ENCODE measurements at places on chromosomes 3 and 15. TPM values are rescaled to one million over a fixed set of nuclear protein-coding genes. Genes with fewer than 3 reads are reported as not detected.

DNA sequence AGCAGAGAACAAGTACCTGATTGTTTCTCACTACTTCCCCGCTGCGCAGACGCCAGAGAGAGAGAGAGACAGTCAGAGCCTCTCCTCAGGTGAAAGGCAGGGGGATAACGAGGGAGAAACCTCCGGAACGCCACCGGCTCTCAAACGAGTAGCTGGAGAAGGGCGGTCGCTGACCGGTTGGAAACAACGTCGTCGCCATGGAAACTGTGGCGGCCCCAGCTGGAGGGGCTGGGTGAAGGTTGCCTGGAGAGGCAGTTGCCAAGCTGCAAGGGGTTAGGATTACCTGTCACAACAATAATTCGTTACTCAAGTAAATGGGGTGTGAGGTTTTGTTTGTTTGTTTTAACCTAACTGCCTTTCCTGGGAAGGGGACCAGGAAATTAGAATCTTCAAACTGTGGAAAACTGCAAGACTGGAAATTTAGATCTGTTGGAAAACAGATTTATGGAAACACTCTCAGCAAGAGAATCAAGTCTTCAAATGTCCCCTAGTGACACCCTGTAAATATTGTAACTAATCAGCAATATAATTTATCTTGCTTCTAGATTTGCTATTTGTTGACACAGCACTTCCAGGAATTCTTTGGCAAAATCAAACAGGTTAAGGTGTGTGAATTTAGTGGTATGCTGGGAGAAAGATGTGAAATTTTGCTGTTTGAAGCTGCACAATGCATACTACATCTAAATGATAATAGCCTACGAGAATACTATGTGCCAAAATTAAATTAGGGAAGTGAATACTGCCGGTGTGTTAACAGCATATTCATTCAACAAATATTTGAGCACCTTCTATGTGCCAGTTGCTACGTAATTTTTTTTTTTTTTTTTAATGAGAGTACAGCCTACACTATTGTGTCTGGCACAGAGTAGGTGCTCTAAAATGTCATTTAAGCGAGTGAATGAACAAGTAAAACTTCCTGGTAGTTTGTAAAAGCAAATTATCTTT lies at the start of gene DNAH12:
TSS of gene DNAH12 (minus strand) at position 164 of the 945 bp plus-strand sequence. CDS start 1,474 bp downstream, outside the sequence.
- DNase-seq = no peak

DNA sequence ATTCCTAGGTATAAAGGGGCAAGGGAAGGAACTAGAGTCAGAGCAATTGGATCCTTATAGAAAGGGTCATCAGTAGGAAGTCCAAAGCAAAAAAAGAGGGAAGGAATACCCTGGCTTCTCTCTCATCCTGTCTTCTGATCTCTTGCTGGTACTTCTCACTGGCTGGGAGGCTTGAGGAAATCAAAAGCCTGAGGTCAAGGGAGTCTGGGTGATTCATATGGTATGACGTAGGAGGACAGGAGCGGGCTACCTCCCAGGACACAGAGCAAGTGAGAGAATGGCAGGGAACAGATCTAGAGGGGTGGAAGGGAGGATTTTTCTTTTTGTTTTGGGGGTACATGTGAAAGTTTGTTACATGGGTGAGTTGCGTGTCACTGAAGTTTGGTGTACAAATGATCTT lies 76.0 kb downstream of the CFAP20DC start:
- no peak for DNase-seq

The PLSCR5 gene
- total RNA-seq = not detected

DNA sequence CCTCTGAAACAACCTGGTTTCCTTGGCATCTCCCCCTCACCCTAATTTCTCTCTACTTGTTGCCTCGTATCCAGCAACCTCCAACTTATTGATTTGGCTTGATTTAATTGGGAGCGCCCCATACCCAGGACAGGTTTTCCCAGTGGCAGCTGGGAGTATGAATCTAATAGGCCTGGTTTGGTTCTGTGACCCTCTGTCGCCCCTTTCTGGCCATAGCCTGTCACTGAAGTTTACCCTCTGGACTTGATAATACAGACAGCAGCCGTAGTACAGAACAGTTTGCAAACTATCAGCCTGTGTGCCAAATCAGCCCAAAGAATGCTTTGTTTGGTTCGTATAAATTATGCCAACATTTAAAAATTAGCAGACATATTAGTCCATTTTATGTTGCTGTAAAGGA lies 525.1 kb upstream of the GOLIM4 start:
- DNase-seq = no peak

The LRRN1 gene
- total RNA-seq = 1.8 TPM

DNA sequence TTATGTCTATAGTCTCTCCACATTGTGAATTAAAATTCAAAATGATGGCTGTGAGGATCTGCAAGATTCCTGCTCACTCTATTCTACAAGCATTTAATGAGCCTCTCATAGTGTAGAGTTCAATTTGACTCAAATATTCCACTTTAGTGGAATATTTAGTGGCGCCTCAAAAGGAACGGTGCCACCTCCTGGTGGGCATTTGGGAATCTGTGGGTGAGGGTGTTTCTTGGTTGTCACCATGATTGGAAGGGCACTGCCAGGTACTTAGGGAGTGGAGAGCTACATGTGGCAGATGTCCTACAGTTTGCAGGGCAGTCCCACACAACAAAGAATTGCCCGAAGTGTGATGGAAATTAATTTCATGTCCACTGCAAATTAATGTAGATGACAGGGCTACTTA lies 21.5 kb upstream of the KCNMB3 start:
- no peak for DNase-seq

The IL17RE gene
- 13.8 TPM for total RNA-seq

- no peak for DNase-seq
These were observed 1.2 kb upstream of the USF3 start for GRCh38 chr3:113697500-113698090.

DNA sequence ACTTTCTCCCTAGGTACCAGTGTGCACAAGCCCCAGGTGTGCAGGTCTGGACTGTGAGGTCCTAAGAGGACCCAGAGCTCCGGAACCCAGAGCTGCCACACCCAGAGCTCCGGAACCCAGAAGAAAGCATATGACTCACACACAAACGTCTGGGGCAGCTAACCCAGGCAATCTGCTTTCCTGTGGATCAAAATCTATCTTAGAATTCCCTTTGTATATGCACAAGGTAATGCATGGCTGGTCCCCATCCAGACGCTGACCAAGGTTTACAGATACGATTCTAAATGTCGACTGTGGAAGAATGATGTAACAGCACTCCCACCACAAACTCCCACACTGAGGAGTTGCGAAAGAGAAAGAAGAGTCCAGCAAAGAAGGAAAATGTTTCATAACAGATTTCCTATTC lies 15.7 kb downstream of the KCNMB2 start:
- DNase-seq = peak; percentile 36

DNA sequence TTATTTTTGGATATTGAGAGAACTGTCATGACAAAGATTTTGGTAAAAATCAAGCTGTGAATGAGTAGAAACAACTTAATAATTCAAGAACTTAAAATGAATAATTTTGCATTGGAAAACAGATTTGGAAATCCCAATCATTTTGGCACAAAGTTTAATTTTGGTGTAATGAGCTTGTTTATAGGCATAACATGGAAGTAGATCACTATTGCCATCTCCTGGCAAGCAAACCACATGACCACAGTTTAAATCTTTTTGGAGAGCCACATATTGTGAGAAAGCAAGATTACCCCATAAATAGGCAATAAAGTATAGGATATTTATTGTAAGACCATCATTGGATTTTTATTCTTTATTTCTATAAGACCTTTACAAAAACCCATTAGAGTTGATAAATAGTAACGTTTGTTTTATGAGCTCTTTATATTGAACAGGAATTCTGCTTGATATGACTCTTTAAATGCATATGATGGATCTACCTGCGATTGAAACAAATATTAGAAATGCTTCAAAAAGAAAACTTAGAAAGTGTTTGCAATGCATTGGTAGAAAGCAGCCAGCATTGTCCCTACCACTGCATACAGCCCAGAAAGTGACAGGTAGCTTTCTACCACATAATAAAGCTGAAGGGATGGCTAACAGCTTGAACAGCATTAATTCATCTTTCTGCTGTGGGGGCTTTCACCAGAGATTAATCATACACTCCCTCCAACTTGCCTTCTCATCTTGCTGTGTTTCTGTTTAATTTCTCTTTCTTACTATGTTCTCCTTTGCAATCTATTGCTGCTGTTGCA lies 766.8 kb downstream of the TBL1XR1 start:
- DNase-seq = no peak

DNA sequence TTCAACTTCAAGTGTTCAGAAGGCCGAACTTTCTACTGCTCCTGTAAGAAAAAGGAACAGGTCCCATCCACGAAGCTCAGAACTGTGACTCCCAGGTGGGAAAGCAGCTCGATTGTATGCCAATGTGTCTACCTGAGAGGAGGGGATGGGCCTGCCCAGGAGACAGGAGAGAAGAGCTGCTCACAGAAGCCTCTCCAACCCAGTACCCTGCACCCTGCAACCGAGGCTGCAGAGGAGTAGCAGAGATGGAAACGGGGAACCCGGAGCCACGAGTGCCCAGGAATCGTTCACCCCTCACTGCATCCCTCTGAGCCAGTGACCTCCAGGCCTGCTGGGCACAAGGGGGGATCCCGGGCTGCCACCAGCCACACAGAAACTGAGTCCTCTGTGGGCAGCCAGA lies 86.5 kb upstream of the PRR23E start:
- DNase-seq = no peak

- DNase-seq = no peak
These were observed 371.6 kb upstream of the ZNF385D start for GRCh38 chr3:22122567-22122966.

Measured in omental fat pad (tissue), 4 donors.